ENCODE measurements at places on chromosomes 13 and 19.
A peak's percentile ranks its signal among the peaks of the same experiment; 100 is the strongest.

DNA sequence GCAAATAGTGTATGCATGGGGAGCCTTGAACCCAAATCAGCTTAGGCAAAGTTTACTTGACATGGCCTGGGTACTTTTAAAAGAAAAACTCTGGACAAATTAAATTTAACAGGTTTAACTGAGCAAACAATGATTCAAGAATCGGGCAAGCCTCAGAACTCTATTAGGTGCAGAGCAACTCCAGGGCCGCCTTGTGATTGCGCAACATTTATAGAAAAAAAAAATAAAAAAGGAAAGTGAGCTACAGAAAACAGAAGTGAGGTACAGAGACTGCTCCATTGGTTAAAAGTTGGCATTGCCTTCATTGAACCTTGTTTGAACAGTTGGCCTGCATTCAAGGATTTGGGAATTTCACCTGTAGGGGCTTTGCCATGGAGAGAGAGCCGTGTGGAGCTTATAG, 421.0 kb upstream of the TSHZ3 start:
- no peak for DNase-seq

GRCh38 chr13:26522571-26522970, 34.9 kb upstream of the WASF3 start:
- DNase-seq = no peak

DNA sequence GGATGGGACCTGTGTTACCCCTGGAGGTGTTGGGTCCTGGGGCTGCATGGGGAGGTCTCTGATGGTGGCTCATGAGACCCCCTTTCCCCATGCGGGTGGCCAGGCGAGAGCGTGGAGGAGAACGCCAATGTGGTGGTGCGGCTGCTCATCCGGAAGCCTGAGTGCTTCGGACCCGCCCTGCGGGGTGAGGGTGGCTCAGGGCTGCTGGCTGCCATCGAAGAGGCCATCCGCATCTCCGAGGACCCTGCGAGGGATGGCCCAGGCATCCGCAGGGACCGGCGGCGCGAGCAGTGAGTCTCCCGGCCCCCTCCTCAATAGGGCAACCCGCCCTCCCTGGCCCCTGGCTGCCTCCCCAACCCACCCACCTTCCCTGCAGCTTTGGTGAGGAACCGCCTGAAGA, 66.0 kb downstream of the RYR1 start:
- no peak for DNase-seq

GRCh38 chr13:21365574-21365973, 93.5 kb downstream of the ZDHHC20 start:
- DNase-seq = peak; percentile 4

- DNase-seq = no peak
These were observed 1.2 kb upstream of the SPATA13 start for GRCh38 chr13:24159357-24159756.

DNA sequence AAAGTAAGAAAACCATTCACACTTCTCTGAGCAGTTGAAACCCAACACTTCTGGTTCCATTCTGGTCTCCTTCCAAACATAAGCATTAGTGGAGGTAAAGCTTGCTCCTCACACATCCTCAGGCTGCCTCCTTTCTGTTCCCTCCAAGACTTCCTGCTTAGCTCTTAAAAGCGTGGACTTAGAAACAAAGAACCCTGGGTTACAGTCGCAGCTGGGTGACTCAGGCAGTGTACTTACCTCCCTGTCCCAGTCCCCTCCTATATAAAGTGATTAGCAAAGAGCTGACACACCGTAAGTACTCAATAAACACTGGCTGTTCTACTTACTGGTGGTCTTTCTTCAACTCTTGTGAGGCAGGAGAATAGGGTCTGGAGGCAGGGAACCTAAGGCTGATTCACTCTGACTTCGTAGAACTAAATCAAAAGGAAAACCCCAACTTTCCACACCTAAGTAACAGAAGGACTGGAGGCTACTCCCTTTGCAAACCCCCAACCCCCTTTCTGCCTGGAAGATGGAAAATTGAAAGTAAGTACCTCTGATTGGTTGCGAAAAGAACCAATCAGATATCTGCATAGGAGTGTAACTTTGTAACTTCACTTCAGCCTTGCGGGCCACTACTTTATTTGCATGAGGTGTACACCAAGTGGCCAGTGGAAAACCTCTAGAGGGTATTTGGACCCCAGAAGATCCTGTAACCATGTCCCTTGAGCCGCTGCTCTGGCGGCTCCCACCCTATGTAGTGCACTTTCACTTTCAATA, 165.4 kb downstream of the SUCLA2 start:
- no peak for DNase-seq

GRCh38 chr13:113091891-113092775, 13.5 kb upstream of the F7 start:
- no peak for DNase-seq

DNA sequence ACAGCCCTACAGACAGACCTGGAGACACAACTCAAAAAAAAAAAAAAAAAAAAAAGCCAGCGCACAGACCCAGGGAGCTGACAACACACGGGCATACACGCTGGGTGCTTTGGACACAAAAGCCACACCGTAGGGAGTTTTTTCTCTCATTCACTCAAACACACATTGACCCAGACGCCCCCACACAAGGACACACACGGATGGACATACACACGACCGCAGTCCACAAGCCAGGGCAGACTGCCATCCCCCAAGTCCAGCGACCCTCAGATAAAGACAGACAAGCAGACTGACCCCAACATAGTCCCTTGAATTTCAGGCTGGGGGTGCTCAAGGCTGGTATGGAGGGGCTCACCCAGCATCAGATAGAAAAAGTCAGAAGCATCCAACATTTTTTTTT, 12.0 kb upstream of the TUBB4A start:
- no peak for DNase-seq

- no peak for DNase-seq
These were observed 549.6 kb downstream of the FGF9 start for GRCh38 chr13:22220151-22221135.

GRCh38 chr13:97134364-97135095, 87.6 kb upstream of the MBNL2 start:
- no peak for DNase-seq

DNA sequence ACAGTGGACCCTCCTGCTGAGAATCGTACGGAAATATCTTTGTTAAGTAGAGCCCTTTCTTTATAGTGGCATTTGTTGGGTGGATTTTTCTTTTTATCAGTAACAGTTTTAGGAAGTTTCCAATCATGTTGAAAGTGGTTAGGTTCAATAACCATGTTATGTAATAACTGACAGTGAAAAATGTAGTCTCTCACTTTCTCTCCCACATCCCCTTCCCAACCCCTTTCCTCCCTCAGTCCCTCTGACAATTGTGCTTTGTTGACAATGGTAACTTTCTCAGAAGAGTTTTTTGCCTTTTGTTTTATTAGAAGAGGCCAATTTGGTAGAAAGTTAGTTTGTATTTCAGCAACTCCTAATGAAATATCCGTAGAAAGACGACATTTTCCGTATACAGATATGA, 77.8 kb upstream of the SLAIN1 start:
- DNase-seq = no peak

DNA sequence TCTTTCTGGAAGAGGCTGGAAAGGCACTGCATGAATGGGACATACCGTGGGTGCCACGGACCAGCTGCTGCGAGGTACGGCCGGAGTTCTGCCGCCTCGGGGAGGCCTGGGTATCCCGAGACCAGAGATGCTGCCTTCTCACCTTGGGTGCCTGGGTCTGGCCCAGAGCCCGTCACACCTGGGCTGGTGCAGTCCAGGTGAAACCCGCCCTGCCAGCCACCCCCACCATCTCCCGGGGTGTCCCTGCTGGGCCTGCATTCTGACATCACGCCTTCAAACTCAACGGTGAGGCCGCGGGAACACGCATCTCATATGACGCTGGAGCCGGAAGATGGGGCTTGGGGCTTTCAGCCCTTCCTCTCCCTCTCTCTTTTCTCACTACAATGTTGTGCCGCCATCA, 98.0 kb downstream of the GADD45B start:
- DNase-seq = no peak

GRCh38 chr19:18557411-18558201, at the start of gene KXD1:
KXD1 (plus strand) TSS chr19:18557870; CDS start chr19:18562057, 4,187 bp downstream.
- DNase-seq = peak; percentile 95

- DNase-seq = no peak
These were observed 749.4 kb upstream of the SLC10A2 start for GRCh38 chr13:103815619-103816018.

- DNase-seq = peak; percentile 94
These were observed at the start of gene ZSCAN18 for GRCh38 chr19:58097781-58098681. ZSCAN18 (minus strand) TSS chr19:58098231; CDS start chr19:58090267, 7,964 bp downstream.

- peak; percentile 34 for DNase-seq
These were observed 8.2 kb upstream of the MEIS3 start for GRCh38 chr19:47427241-47428176.

DNA sequence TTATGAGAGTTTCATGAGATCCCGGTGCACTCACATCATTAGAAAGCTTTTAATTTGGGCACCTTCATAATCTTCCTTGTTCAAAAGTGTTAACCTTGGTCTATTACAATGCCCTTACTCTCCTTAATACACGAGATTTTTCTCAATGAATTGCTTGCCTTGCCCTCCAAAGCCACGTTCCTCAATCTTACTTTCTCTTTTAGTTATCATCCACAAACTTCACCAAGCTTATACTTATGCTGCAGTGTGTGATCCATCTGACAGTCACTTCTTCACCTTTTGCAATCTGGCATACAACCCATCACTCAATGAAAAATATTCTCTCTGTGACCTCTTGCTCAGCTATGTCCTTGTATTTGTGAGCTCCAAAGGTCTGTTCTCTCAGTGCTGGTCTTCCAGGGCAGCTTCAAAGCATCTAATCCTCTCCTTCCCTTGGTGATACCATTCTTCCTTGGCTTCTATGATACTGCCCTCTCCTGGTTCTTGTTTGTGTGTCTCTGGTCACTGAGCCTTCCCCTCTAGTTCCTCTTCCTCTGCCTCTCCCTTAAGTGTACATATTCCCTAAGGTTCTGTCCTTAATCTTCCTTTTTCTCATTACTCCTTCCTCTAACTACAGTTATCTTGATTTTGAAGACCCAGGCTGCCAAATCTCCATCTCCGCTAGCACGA, 202.2 kb upstream of the STARD13 start:
- no peak for DNase-seq

All from stimulated activated CD8-positive, alpha-beta memory T cell treated with anti-CD3 and anti-CD28 coated beads, Interleukin-2, amount 100 ng/mL, for 1 hour (primary cell).